ENCODE measurements at places on chromosomes 7 and 10.

GRCh38 chr10:37146443-37146842, 21.0 kb downstream of the ANKRD30A start:
- DNase-seq, result no peak

DNA sequence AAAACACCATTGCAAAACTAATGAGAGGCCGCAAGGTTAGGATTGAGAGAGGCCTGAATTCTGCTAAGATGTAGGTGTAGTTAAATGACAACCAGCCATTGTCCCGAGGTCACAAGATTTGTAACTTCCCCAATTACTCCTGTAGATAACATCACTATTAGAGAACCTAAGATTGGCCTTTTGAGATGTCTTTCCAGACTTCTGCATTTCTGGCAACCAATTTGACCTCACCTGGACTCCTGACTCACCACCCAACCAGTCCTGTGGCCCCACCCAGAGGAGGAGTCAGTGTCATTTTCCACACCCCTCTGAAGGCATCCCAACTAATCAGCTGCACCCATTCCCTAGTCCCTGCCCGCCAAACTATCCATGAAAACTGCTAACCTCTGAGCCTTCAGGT, 115.7 kb downstream of the PRKAG2 start:
- DNase-seq, result no peak

- no peak for DNase-seq
Measured at GRCh38 chr7:157394246-157395191, 57.7 kb downstream of the DNAJB6 start.

GRCh38 chr10:21825345-21825744, 178.2 kb downstream of the DNAJC1 start:
- no peak for DNase-seq
